ENCODE measurements at places on chromosomes 2 and 18.

DNA sequence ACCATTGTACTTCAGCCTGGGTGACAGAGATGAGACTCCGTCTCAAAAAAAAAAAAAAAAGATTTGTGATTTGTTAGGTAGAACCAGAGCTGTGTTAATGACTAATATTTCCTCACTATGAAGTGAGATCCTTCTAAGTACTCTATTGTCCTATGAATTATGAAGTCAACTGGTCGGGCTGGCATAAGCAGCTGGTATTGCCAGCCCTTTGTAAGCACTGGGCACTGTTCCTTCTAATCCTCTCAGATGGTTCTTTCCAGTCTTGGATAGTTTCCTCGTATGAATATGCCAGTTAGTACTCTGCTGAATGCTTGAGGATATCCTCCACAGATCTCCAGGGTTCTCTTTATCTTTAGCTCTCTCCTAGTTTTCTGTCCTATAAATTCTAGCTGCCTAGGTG, 223.1 kb upstream of the SP5 start:
- DNase-seq = no peak

GRCh38 chr2:51145761-51146160, 113.8 kb upstream of the NRXN1 start:
- DNase-seq = no peak

DNA sequence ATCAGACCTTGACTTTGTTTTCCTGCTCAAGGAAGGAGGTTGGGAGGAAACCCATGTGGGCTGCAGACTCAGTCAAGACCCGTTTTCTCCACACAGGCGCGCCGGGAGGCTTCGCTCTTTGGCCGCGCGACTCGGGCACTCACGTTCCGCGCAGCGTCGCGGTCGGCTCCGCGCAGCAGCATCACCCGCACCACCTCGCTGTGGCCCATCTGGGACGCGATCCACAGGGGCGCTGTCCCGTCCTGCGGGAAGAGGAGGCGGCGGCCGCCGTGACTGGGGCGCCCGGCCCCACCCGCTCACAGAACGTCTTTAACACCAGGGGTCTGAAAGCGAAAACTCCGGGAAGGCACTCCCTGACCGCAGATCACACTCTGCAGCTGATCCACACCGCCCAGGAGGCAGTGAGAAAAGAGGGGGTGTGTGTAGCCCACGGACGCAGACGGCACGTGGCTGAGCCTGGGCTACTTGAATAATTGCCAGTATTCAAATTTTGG, 33.1 kb upstream of the NPC1 start:
- DNase-seq = peak; percentile 3

DNA sequence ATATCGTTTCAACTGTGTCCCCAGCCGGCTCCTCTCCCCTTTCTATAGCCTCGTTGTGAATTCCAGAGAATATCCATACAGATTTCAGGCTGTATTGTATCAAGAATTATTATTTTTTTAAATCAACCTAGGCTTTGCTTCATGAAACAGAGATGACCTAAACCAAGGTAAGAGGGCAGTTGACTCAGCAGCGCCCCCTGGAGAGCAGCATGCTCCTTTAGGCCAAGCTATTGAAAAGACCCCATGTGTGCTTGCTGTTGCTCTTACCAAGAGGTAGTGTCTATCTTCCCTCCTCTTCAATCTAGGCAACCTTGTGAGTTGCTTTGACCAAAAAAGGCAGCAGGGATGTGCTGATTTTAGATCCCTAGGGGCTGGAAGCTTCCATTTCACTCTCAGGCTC, 426.7 kb upstream of the SMIM21 start:
- no peak for DNase-seq

DNA sequence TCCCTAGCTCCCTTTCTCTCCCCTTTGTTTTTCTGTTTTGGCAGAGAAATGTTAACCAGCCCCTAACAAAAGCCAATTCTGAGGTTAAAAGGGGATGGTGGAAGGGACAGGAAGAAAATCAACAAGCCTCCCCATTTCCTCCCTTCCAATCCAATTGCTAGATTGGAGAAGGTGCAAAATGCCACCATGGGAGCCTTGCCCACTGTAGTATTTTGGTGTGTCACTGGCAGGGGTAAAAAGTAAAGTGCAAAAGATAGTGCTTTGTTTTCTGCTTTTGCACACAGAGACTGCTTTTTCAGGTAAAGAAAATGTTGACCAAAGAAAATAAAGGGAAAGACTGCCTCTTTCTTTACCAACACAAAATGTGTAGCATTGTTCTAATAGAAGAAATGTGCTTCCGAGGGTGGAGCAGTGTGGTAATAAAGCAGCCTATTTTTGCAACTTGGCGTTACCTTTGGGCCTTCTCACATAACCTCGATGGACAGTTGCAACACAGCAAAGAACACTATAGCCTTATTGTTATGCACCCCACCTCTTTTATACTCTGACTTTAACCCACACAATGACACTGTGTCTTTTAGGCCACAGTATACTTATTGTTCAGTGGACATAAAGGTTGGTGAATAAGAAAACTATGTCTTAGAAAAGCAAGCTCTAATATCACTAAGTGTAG, 861.8 kb downstream of the BCL11A start:
- DNase-seq = no peak

DNA sequence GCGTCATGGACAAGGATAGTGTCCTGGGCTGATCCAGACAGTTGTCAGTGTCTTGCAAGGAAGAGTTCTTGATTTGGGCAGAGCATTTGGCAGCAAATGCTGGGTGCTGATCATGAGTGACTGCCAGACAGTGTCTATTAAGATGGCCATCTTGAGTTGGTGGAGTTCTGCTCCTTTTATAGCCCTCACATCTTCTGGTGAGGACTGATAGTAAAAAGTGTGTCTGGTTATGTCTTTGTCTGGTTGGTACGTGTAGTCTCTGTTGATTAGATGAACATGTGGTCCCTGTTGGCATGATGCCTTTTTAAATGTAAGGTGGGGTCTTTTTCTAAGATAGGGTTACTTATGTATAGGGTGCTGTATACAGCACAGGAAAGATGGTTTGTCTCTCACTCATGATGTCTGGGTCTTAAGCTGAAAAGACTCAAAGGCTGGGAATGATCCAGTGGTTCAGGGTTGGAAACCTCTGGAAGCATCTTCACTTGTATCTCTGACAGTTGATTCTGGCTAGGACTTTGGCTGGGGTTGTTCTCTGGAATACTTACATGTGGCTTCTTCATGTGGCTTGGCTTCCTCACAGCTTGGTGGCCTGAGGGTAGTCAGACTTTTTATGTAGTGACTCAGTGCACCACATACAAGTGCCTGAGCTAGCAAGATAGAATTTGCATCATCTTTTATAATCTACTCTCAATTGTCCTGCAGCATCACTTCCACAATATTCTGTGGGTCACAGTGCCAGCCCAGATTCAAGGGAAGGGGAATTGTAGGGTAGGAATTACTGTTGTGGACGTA, 11.8 kb downstream of the MTX2 start:
- DNase-seq = no peak

GRCh38 chr2:65675350-65675749, 243.0 kb upstream of the SPRED2 start:
- no peak for DNase-seq

GRCh38 chr18:12939162-12939561, 8.6 kb upstream of the SEH1L start:
- DNase-seq = no peak

DNA sequence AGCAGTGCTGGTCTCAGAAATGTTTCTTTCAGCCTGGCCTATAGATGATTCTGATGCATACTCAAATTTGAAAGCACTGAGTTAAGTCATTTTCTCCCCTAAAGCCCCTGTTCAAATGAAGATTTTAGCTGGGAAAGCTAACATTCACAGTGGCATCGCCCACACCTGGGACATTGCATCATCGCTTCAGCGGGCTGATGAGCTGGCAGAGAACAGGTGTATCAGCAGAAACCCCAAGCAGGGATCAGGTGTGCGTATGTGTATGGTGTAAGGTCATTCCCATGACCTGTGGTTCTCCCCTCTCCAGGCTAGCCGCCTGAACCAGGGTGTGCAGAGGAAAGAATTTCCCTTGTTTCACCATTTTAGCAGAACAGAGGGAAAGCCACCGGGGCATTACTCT, 56.3 kb downstream of the EPAS1 start:
- no peak for DNase-seq

GRCh38 chr2:42223855-42224268, 54.7 kb downstream of the EML4 start:
- no peak for DNase-seq

Data from CD4-positive, alpha-beta T cell treated with Interleukin-1 beta for 1 hour (primary cell).